ENCODE measurements at places on chromosomes 16 and 17. TPM values are rescaled to one million over a fixed set of nuclear protein-coding genes. Genes with fewer than 3 reads are reported as not detected.

SAMD14 gene
- 1.1 TPM for total RNA-seq

FBXO39 gene
- total RNA-seq: not detected

PRAC1 gene
- total RNA-seq: not detected

NLRC3 gene
- total RNA-seq: 0.85 TPM

MT1G gene
- 7.2 TPM for total RNA-seq

OTOP3 gene
- total RNA-seq: not detected

- no peak overlapping the region for H3K27ac ChIP-seq
- no peaks in the 10 kb centered on the region for H3K36me3 ChIP-seq
- peaks cover 10% of the 10 kb centered on the region for H3K4me1 ChIP-seq
- no peak overlapping the region for H3K4me3 ChIP-seq
- no peak for DNase-seq
- no peaks in the 10 kb centered on the region for H3K27me3 ChIP-seq
Observed at GRCh38 chr17:47792457-47792856, 29.1 kb downstream of the OSBPL7 start.

DNA sequence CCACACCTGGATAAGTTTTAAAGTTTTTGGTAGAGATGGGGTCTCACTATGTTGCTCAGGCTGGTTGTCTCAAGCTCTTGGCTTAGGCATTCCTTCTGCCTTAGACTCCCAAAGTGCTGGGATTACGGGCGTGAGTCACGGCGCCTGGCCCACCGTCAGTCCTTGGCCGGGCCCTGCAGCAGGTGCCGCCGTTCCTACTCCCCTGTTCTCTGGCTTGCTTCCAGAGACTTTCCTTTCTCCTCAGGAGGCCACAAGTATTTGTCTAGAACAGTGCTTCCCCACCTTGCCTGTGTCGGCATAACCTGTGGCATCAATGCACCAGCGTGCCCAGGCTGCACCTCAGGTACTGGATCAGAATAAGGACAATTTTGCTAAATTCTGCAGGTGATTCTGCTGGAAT, 3.0 kb upstream of the MGAT5B start:
- DNase-seq: no peak
- no peak overlapping the region for H3K4me3 ChIP-seq
- no peak overlapping the region for H3K27ac ChIP-seq
- H3K36me3 ChIP-seq: no peaks in the 10 kb centered on the region
- H3K4me1 ChIP-seq: peaks cover 24% of the 10 kb centered on the region

DNA sequence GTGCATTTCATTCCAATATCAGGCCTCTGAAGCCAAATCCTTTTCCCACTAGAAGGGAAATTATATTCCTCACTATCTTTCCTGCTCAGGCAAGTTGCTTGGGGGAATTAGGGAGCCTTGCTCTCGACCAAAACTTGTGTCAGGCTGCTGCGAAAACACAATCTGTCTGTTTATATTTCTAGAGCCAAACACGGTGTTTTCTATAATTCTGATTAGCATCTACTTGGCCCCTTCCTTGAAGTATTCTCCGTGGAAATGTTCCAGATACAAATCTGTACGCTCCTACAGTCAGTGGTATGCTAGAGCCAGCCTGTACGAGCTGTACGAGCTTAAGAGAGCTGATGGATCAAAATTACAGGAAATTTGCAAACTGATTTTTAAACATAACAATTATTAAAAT, 299.3 kb upstream of the SALL1 start:
- no peaks in the 10 kb centered on the region for H3K27me3 ChIP-seq
- H3K27ac ChIP-seq: no peak overlapping the region
- H3K36me3 ChIP-seq: no peaks in the 10 kb centered on the region
- H3K4me1 ChIP-seq: no peaks in the 10 kb centered on the region
- no peak for DNase-seq
- no peak overlapping the region for H3K4me3 ChIP-seq

DNA sequence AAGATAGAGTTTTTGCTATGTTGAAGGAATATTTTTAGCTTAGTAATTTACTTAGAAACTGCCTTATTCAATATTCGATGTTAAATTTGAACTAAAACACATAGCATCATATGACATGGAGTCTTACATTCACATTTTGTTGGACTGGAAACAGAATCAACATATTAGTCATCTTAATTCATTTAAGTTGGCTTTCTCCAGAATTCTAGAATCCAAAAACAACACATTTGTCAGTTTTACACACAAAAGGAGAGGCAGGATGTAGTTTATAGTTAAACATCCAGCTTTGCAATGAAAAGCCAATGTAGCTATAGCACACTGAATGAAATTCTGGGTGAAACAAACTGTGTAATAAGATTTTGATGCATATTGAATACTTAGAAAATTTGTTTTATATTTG, 43.3 kb downstream of the WWOX start:
- H3K27me3 ChIP-seq: no peaks in the 10 kb centered on the region
- H3K4me1 ChIP-seq: no peaks in the 10 kb centered on the region
- no peak overlapping the region for H3K27ac ChIP-seq
- no peaks in the 10 kb centered on the region for H3K36me3 ChIP-seq
- H3K4me3 ChIP-seq: no peak overlapping the region

DNA sequence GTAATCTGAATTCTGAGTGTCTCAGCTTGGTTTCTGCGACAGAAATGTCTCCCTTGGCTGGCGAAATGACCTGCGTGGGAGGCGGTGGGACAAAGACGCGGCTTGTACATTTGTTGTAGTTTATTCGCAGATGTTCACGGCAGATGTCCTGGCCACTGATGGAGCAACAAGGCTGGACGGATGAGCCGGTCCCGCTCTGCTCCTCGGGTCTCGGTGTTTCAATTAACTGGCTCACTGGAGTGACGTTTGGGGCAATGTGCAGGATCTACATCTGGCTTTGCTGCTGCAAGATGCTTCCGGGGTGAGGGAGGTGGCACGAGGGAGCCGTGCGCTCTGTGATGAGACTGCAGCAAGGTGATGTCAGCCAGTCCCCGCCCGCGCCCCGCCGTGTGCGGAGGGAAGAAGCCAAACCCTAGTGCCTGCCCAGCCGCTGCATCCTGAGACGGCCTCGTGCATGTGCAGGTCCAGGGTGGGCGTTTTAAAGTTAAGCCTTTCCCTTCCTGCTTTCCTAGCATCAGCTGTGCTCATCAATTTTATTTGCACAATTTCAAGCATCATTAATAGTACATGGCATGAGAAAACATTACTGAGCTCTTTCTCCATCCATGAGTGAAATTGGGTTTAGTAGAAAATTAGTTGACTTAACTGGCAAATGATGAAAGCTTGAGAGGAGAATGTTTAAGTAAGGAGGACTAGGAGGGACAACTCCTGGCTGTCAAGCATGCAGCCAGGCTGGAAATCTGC, 44.4 kb downstream of the MGAT5B start:
- no peaks in the 10 kb centered on the region for H3K27me3 ChIP-seq
- DNase-seq: no peak
- no peaks in the 10 kb centered on the region for H3K36me3 ChIP-seq
- H3K4me1 ChIP-seq: no peaks in the 10 kb centered on the region
- H3K27ac ChIP-seq: no peak overlapping the region

DNA sequence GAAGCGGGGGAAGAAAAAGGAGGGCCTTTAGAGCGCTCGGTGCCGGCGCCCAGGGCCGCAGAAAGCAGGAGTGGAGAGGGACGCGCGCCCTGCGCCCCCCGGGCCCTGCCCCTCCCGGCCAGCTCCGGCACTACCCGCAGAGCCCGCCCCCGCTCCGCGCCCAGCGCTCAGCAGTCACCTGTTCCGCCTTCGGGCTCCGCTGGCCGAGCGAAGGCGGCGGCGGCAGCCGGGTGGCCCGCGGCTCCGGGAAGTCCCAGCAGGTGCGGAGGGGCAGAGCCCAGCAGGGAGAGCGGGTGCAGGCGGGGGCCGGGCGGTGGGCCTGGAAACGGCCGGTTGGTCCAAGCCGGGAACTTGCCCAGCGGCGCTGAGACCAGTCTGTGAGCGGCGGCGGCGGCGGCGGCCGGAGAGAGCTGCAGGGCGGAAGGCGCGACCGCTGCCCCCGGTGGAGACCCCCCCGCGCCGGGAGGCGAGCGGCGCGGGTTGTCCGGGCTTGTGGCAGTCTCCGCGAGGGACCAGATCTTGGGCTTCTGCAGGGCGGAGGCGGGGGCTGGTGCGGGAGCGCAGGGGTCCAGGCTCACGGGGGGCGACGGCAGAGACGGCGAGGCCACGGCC, 2.2 kb downstream of the IRX3 start:
- DNase-seq: no peak
- H3K27ac ChIP-seq: no peak overlapping the region

DNA sequence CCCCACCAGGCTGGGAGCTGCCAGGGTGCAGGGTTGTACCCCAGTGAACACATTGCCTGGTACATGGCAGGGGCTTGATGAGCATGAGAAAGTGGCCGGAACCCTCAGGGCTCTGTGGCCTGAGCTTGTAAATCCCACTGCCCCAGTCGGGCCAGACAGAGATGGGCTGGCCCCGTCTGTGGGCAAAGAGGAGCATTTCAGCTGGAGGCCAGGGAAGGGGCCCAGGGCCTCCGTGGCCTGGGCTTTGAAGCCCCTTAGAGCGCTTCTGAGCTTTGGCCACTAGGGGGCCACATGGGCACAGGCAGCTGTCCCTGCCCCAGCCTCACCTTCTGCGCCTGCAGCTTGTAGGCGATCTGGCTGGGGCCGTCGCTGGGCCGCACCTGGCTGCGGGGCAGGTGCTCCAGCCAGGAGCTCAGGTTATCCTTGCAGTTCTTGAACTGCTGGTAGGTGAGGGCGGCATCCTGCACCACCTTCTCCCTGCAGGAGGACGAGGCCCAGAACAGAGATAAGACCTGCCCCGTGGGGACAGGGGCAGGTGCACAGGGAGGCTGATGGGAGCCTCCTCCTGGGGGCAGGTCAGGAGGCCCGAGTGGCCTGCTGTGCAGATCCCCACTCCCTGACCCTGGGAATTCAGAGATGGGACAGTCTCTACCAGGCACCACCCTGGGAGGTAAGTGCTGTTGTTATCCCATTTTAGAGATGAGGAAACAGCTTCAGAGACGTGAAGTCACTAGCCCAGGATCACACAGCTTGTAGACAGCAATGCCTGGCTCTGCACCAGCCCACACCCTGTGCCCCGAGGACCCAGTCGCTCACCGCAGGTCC, 12.8 kb downstream of the EVPL start:
- H3K4me1 ChIP-seq: no peaks in the 10 kb centered on the region
- H3K4me3 ChIP-seq: no peak overlapping the region
- no peak overlapping the region for H3K27ac ChIP-seq
- no peaks in the 10 kb centered on the region for H3K27me3 ChIP-seq
- no peaks in the 10 kb centered on the region for H3K36me3 ChIP-seq
- no peak for DNase-seq

DNA sequence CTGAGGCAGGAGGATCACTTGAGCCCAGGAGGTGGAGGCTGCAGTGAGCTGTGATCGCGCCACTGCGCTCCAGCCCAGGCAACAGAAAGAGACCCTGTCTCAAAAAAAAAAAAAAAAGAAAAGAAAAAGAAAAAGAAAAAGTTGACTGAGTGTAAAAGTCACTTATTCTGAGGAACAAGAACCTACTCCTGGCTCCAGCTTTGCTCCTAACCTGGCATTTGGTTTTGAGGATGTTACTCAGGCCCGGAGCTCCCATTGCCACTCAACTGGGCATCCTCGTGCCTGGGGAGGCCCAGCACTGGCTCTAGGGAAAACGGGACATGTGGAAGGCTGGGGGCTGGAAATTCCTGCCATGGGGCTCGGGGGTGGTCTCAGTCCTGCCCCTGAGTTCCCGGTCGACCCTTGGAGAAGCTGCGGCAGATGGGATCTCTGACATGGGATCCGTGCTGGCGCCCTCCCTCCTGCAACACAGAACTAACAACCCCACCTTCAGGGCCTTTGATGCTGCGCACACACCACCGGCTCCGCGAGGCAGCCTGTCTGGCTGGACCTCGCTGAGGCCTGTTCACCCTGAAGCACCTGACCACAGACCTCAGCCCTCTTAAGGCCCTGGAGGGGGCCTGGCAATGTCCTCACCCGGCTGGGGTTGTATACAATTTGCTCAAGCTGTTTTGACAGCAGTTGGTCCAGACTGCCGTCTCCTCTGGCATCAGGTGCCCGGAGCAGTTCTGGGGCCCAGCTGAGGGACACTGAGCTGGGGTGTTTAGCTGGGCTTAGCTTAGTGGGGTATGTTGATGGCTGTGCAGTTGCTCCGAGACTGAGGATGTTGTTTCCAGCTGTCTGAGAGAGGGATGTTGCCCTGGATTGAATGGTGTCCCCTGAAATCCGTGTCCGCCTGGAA, 12.3 kb downstream of the CD7 start:
- H3K4me1 ChIP-seq: peaks cover 6% of the 10 kb centered on the region
- H3K27ac ChIP-seq: no peak overlapping the region
- no peaks in the 10 kb centered on the region for H3K36me3 ChIP-seq
- no peak for DNase-seq
- no peaks in the 10 kb centered on the region for H3K27me3 ChIP-seq
- H3K4me3 ChIP-seq: no peak overlapping the region

DNA sequence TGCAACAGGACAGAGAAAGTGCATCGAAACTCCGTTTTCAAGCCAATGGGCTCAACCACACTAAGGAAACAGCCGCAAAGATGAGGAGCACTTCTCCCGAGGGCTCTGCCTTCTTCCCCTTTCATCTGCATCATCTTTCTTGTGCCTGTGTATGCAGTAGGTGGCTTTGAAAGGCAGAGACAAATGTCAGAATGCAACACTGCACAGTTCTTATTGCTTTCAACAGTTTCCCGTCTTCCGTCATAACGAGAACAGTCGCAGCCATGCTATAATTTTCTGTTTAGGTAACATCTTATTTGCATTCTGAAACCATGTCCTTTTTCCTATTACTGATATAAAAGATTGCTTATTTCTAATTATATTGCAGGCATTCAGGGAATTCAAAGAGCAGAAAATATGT, 205.2 kb downstream of the SLC39A11 start:
- peaks cover 4% of the 10 kb centered on the region for H3K36me3 ChIP-seq
- H3K4me3 ChIP-seq: no peak overlapping the region
- H3K27me3 ChIP-seq: no peaks in the 10 kb centered on the region
- no peaks in the 10 kb centered on the region for H3K4me1 ChIP-seq

All from right atrium auricular region (tissue), 2 donors.